ENCODE measurements at places on chromosomes 11 and 22.

GRCh38 chr11:130439160-130439519 is 9.3 kb upstream of the ADAMTS15 start:
- H3K27ac ChIP-seq, result no peak overlapping the region
- peaks cover 15% of the 10 kb centered on the region for H3K27me3 ChIP-seq
- DNase-seq, result no peak
- H3K4me3 ChIP-seq, result no peak overlapping the region

- no peaks in the 10 kb centered on the region for H3K36me3 ChIP-seq
- peaks cover 7% of the 10 kb centered on the region for H3K4me1 ChIP-seq
- no peak overlapping the region for H3K4me3 ChIP-seq
- H3K27ac ChIP-seq, result no peak overlapping the region
- H3K27me3 ChIP-seq, result peaks cover 30% of the 10 kb centered on the region
Measured at GRCh38 chr11:119536801-119537200, 113.8 kb upstream of the THY1 start.

GRCh38 chr11:8988329-8989234 is 15.2 kb downstream of the NRIP3 start:
- H3K36me3 ChIP-seq, result no peaks in the 10 kb centered on the region
- no peak for DNase-seq
- H3K4me3 ChIP-seq, result no peak overlapping the region
- H3K27me3 ChIP-seq, result peaks cover 32% of the 10 kb centered on the region
- H3K27ac ChIP-seq, result no peak overlapping the region
- H3K4me1 ChIP-seq, result no peaks in the 10 kb centered on the region

DNA sequence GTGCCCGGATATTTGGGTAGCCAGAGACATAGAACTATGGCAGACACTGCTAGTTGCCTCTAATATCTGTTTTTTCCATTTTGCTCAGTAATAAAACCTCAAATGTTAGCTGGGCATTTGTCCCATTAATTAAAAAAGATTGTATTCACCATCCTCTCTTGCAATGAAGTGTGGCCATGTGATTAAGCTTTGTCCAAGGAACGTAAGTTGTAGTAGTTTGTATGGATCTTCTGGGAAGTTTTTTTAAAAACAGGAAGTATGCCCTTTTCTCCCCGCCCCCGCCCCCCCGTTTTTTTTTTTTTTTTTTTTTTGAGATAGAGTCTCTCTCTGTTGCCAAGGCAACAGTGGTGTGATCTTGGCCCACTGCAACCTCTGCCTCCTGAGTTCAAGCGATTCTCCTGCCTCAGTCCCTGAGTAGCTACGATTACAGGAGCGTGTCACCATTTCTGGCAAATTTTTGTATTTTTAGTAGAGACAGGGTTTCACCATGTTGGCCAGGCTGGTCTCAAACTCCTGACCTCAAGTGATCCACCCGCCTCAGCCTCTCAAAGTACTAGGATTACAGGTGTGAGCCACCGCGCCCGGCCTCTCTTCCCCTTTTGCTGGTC is 1.7 kb upstream of the TMEM135 start:
- peak overlapping the region; percentile 96 for H3K4me3 ChIP-seq
- no peak overlapping the region for H3K27ac ChIP-seq
- no peaks in the 10 kb centered on the region for H3K27me3 ChIP-seq
- DNase-seq, result no peak
- peaks cover 38% of the 10 kb centered on the region for H3K4me1 ChIP-seq
- H3K36me3 ChIP-seq, result no peaks in the 10 kb centered on the region

DNA sequence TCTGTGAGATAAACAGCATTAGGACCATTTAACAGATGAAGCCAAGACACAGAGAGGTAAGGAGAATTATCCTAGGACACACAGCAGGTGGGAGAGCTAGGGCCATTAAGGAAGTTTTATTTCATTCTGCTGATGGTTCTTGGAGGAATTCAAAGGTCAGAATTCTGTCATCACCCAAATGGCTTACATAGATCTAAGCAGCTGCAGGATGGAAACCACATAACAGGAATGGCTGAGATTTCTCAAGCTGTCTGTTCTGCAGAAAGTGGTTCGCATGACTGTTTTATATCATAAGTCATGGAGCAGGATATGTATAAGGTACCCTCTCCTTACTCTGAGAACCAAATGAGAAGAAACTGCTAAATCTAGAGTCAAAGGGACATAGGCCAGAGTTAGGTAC is 163.2 kb upstream of the NARS2 start:
- no peaks in the 10 kb centered on the region for H3K27me3 ChIP-seq
- H3K4me1 ChIP-seq, result no peaks in the 10 kb centered on the region
- H3K36me3 ChIP-seq, result no peaks in the 10 kb centered on the region
- no peak overlapping the region for H3K4me3 ChIP-seq

DNA sequence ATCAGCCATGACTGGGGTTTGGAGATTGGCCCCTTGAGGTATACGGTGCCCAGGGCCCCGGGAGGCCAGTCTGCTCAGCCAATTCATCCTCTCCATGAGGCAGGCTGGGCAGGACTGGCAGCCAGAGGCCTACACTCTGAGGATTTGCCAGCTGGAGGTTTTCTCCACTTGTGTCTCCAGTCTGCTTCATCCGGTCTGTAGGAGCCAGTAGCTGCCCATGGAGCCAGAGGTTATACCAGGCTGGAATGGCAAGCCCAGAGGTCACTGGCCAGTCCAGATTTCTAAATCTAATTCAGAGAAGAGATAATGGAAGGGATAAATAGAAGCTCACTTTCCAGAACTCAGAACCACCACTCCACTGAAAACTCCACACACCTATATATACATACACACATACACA is 10.0 kb downstream of the FHIP1B start:
- H3K27me3 ChIP-seq, result no peaks in the 10 kb centered on the region
- H3K4me1 ChIP-seq, result peaks cover 34% of the 10 kb centered on the region
- no peak for DNase-seq
- no peak overlapping the region for H3K4me3 ChIP-seq
- no peak overlapping the region for H3K27ac ChIP-seq
- H3K36me3 ChIP-seq, result peaks cover 14% of the 10 kb centered on the region

GRCh38 chr11:58391879-58392278 is 14.8 kb downstream of the OR5B3 start:
- no peaks in the 10 kb centered on the region for H3K27me3 ChIP-seq
- H3K4me1 ChIP-seq, result peaks cover 4% of the 10 kb centered on the region
- no peak for DNase-seq
- H3K27ac ChIP-seq, result no peak overlapping the region
- H3K36me3 ChIP-seq, result no peaks in the 10 kb centered on the region

GRCh38 chr22:49150801-49151221 is 676.9 kb downstream of the BRD1 start:
- no peak for DNase-seq
- H3K27ac ChIP-seq, result no peak overlapping the region
- H3K36me3 ChIP-seq, result no peaks in the 10 kb centered on the region
- peaks cover 21% of the 10 kb centered on the region for H3K27me3 ChIP-seq
- no peak overlapping the region for H3K4me3 ChIP-seq

DNA sequence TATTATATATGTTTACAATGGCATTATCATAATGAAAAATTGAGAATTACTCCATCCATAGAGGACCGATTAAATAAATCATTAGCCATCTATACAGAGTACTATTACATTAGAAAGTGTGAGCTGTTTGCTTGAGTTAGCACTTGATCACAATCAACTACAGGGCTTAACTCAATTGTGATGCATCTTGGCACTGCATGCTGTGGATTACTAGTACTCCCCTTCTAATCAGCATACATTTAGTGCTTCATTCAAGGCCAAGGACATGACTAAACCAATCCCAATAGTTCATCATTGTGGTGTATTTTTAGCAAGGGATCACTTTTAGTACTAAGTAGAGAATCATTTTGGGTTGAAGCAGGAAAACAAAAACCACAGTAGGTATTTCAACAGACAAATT is 23.5 kb upstream of the ARHGAP42 start:
- peaks cover 3% of the 10 kb centered on the region for H3K4me1 ChIP-seq
- H3K36me3 ChIP-seq, result no peaks in the 10 kb centered on the region

- peak overlapping the region; percentile 84 for H3K27ac ChIP-seq
- no peaks in the 10 kb centered on the region for H3K36me3 ChIP-seq
- no peak for DNase-seq
- H3K4me3 ChIP-seq, result no peak overlapping the region
Measured at GRCh38 chr11:96299155-96299888, 43.7 kb downstream of the MAML2 start.

DNA sequence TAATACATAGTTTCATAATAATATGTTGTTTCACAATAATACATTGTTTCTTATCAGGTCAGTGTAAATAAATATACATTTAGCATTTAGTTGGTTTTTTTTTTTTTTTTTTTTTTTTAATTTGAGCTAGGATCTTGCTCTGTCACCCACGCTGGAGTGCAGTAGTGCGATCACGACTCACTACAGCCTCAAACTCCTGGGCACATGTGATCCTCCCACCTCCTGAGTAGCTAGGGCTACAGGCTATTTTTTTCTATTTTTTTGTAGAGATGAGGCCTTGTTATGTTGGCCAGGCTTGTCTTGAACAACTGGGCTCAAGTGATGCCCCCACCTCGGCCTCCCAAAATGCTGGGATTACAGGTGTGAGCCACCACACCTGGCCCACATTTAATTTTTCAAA is 43.5 kb downstream of the MIAT start:
- peaks cover 29% of the 10 kb centered on the region for H3K36me3 ChIP-seq
- H3K27ac ChIP-seq, result no peak overlapping the region
- no peak for DNase-seq
- no peaks in the 10 kb centered on the region for H3K27me3 ChIP-seq
- peaks cover 28% of the 10 kb centered on the region for H3K4me1 ChIP-seq
- no peak overlapping the region for H3K4me3 ChIP-seq

GRCh38 chr11:70078095-70078780 is at the start of gene ANO1:
Gene ANO1, plus strand, starts transcription at chr11:70078317. Its CDS starts 290 bp downstream, at chr11:70078607.
- H3K4me3 ChIP-seq, result no peak within 1 kb of the TSS
- H3K36me3 ChIP-seq, result no peaks in the 10 kb centered on the region
- H3K4me1 ChIP-seq, result no peaks in the 10 kb centered on the region
- no peak for DNase-seq
- no peak within 1 kb of the TSS for H3K27ac ChIP-seq
- peaks cover 38% of the 10 kb centered on the region for H3K27me3 ChIP-seq

GRCh38 chr11:45237711-45238315 is 48.3 kb downstream of the SYT13 start:
- H3K27ac ChIP-seq, result no peak overlapping the region
- DNase-seq, result no peak
- no peak overlapping the region for H3K4me3 ChIP-seq
- H3K27me3 ChIP-seq, result peaks cover 18% of the 10 kb centered on the region

GRCh38 chr11:71200761-71201160 is 51.6 kb downstream of the SHANK2 start:
- peaks cover 11% of the 10 kb centered on the region for H3K4me1 ChIP-seq
- peaks cover 25% of the 10 kb centered on the region for H3K27me3 ChIP-seq
- H3K27ac ChIP-seq, result no peak overlapping the region
- H3K4me3 ChIP-seq, result no peak overlapping the region
- H3K36me3 ChIP-seq, result no peaks in the 10 kb centered on the region
- no peak for DNase-seq

Measured in naive B cell (primary cell).